Mammary microvascular endothelial cell (primary cell): ENCODE measurements at places on chromosomes 12 and 14. TPM values are rescaled to one million over a fixed set of nuclear protein-coding genes. Genes with fewer than 3 reads are reported as not detected.

Gene SYCP3
- not detected in 2 replicates for total RNA-seq

Gene RHEBL1
- 5.4 and 6.9 TPM in 2 replicates for total RNA-seq

Gene POU6F1
- 1.5 and 1.9 TPM in 2 replicates for total RNA-seq

Gene KRT82
- total RNA-seq, result not detected in 2 replicates

Gene FRMD6
- total RNA-seq, result 61.6 and 73.4 TPM in 2 replicates

Gene CPM
- total RNA-seq, result 4.3 and 5.0 TPM in 2 replicates

Gene CLEC4C
- not detected in 2 replicates for total RNA-seq
